ENCODE measurements at places on chromosomes 13 and 19.

- no peak for DNase-seq
These were observed 1648.0 kb downstream of the PCDH9 start for GRCh38 chr13:65582160-65582559.

- no peak for DNase-seq
These were observed 73.9 kb downstream of the GNG7 start for GRCh38 chr19:2628597-2628996.

DNA sequence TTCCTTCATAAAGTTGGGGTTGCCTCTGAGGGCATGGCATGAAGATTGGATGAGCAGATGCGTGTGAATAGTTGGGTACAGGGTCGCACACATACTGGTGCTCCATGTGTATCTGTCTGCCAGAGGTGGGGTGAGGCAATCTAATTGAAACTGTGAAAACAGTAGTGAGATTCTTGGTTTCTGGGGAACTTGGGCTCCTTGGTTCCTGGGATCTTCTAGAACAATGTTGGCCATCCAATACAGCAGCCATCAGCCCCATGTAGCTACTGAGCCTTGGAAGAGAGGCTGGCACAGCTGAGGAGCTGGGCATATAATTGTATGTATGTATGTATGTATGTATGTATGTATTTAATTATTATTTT, 616 bp downstream of the FCHO1 start:
- no peak for DNase-seq

- DNase-seq: no peak
These were observed 62.5 kb downstream of the RFX2 start for GRCh38 chr19:6047741-6048251.

DNA sequence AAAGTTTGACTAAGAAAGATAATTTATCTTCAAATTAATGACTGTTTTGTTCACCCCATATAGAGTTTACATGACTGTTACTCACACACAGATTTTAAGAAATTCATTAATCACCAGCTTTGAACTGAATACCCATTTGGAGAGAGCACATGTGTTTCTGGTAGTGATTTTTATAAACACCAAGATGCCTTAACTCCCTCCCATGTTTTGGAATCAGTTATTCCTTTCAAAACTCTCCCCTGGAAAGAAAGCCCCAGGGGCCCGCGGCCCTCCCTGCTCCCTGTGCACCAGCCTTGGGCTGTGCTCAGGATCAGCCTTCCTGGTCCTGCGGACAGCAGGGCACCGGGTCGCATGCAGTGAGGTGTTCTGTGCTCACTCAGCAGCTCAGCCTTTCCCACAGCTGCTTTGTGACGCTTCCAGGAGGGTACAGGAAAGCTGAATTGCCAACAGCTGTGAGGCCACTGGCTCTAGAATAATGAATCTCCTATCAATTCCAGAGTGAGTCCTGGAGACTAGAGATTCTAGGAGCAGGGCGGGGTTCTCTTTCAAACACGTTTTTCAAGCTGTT, 483.2 kb downstream of the EFNB2 start:
- no peak for DNase-seq

- no peak for DNase-seq
These were observed 586.7 kb upstream of the SGCG start for GRCh38 chr13:22594041-22594440.

- DNase-seq: peak; percentile 92
These were observed 2.2 kb upstream of the PLEKHG2 start for GRCh38 chr19:39410017-39410830.

DNA sequence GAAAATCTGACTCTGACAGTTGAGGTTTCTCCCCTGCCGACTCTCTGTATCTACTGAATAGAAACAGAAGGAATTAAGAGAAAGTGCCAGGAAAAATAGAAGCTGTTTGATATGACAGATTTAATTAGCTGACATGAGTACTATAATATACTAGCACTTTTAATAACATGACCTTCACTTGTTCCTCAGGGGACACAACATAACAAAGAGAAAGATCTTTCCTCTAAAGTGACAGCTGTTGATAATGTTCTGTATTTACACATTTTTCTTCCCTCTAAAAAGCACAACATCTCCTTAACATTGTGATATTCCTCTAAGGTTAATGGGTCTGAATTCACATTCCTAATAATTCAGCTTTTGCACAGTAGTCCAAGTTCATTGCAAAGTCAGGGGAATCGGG, 1136.0 kb downstream of the PCDH17 start:
- no peak for DNase-seq

- DNase-seq: no peak
These were observed 211.7 kb upstream of the STARD13 start for GRCh38 chr13:33497146-33497845.

DNA sequence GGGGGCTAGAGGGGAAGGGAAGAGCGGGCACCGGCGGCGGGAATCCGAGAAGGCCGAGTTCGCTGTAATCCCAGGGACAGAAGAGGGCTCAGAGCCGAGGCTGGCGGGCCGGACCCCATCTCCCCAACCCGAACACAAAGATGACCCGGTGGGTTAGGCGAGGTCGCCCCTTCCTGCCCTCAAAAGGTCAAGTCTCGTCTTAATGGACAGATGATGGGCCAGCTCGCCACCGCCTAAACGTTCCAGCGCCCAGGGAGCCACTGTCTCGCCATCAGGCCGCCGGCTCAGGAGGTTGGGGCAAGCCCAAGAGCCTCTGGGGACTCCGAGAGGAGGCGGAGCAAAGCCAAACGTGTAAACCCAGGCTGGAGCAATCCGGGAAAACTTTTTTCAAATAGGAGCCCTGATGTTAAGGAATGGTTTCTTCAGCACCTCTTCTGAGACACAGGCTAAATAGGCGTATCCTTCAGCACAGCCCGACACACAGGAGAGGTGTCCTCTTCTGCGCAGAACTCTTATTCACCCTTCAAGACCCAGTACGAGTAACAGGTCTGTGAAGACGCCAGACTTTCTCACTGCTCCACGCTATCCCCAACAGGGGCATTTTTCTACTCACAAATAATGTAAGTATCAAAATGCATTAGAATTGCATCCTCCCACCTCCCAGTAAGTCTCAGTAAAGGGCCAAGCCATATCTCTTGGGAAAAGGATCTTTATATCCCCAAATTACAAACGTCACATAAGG, 6.3 kb upstream of the POU4F1 start:
- no peak for DNase-seq

GRCh38 chr19:17520865-17521264, 9.4 kb downstream of the PGLS start:
- DNase-seq: no peak

GRCh38 chr19:53131727-53132126, 983 bp downstream of the ZNF415 start:
- no peak for DNase-seq

- no peak for DNase-seq
These were observed 1240.5 kb downstream of the UQCRFS1 start for GRCh38 chr19:27972291-27973040.

DNA sequence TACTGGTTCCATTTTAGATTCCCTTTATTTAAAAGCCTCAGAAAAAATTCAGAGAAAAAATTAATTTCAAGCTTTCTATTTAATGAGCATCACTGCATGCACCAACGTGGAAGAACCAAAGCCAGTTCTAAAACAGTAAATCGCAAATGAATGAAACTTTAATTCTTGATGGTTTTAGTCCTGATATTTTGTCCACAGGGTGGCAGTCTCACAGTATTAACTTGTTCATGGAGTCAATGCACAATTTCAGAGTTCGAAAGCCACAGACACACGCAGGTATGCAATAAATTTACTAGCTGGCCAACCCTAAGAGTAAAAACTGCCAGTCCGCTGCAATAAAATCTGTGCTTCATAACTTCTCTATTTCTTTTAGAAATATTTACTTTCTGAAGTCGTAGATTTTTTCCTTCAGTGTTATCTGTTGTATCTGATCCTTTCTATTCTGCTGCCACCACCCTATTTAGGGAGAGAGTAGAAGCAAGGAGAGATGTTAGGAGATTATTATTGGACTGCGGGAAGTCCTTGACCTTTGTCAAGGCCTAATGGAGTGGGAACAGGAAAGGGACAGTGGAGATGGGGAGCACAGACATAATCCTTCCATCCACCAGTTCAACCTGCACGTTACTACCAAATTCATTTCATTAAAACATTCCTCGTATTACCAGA, 7.0 kb upstream of the WBP4 start:
- no peak for DNase-seq

GRCh38 chr13:97109841-97110492, 112.2 kb upstream of the MBNL2 start:
- peak; percentile 94 for DNase-seq

DNA sequence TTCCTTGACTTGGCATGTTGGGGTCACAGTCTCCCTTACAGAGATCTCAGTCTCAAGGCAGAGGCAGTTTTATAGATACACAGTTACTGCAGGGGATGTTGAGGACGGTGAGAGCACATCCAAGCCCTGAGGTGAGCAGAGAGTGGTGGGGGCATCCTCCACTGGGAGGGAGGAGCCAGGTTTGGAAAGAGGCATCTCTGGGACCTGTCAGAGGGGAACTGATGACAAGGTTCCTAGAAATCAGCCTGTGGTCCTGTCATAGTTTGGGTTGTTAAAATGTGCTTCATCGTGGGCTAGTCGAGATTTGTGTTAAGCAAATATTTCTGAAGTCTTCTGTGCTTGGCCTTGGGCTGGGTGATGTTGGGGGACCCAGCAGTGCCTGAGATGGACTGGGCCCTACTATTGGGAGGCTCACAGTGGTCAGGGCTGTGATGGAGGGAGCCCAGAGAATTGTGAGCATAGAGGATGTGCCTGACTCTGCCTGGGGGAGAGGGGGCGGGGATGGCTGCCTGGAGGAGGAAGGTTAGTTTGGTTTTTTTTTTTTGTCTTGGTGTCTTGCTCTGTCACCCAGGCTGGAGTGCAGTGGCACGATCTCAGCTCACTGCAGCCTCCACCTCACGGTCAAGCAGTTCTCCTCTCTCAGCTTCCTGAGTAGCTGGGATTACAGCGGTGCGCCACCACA, 3.9 kb downstream of the SUPT5H start:
- DNase-seq: no peak

- no peak for DNase-seq
These were observed 14.6 kb downstream of the FRY start for GRCh38 chr13:32045982-32046785.

DNA sequence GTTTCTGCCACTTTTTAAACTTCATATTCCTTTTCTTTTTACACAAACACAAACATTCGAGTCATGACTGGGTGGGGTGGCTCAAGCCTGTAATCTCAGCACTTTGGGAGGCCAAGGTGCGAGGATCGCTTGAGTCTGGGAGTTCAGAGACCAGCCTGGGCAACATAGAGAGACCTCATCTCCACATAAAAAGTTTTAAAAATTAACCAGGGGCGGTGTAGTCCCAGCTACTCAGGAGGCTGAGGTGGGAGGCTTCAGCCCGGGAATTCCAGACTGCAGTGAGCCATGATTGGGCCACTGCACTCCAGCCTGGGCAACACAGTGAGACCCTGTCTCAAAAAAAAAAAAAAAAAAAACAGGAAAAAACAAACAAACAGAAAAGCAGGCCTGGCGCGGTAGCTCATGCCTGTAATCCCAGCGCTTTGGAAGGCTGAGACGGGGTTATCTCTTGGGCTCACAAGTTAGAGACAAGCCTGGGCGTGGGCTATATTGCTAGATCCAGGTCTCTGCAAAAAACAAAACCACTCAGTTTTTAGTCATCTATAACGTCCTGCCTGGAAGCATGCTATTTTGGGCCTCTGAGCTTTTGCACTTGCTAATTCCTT, 583 bp upstream of the BAX start:
- DNase-seq: no peak

DNA sequence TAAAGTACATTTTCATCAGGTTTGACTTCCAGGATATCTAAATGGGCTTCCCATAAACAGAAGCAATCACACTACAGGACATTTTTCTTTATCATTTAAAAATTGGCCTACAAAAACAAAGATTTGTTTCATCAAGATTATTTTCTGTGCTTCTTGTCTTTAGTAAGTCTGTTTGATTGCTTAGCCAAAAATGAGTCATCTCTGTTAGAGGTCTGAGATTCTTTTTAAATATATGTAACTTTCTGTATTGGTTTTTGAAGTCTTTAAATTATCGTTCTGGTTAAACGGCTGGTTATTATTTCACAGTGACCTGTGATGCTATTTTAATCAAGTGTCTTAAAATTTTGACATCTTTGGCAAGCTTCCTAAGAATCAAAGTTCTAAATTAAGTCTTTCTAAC, 62.7 kb downstream of the SLITRK1 start:
- no peak for DNase-seq

DNA sequence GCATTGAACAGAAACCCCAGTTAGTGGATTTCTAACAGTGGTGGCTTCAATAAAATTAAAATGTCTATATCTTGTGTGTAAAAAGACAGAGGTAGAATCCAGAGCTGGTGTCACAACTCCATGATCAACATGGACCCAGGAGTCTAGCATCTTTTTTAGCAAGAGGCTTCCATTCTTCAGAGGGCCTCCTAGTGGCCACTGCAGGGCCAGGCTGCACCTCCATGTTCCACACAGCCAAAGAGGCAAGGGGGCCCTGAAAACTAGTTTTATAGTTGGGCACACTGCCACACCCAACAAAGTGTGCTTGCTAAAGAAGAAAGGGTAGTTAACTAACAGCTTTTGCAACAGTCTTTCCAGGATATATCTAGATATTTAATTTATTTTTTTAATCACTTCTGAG, 12.9 kb downstream of the N4BP2L1 start:
- no peak for DNase-seq

- DNase-seq: no peak
These were observed 41.7 kb upstream of the UBL3 start for GRCh38 chr13:29892151-29892550.

- DNase-seq: no peak
These were observed 96.9 kb downstream of the TBC1D4 start for GRCh38 chr13:75384879-75385707.

DNA sequence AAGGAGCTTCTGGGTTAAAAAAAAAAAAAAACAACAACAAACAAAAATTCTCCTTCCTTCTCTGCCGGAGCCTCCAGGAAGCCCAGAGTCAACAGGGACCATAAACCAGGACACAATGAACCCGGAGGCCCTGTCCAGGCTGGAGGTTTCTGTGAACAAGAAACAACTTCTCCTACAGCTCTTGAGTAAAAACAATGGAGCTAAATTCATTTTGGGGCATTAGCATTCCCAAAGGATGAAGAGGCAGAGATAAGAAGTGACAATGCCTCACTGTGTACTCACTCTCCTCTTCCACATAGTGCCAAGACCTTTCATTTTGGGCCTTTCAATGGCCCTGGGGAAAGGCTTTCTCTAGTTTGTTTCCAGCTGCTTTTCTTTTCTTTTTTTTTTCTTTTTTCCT, 9.0 kb downstream of the RHPN2 start:
- DNase-seq: no peak

DNA sequence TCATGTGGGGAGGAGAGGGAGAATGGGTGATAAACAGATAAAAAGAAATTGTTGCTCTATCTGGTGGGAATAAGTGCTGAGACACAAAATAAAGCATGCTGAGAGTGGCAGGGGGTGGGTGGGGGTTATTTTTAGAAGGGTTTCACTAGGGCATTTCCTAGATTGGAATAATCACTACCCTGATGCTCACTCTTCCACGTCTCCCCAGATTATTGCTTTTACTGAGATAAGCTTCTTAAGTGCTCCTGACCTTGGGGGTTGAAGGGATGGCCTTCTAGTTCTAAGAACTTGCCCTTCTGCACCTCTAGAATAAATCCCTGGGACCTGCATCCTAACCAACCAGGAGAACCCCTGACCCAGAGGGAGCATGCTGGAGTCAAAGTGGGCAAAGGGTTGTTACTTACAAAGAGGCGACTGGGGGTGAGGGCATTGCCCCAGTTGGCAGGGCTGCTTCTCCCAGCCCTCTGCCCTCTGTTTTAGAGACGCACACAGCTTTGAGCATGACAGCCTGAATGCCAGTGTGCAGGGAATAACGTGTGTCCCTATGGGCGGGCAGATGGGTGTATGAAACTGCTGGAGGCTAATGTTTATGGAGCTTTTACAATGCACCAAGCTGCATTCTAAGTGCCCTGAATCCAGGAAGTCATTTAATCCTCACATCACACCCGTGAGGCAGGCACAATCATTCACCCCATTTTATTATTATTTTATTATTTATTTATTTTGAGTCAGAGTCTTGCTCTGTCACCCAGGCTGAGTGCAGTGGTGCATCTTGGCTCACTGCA, 743 bp downstream of the RDH8 start:
- DNase-seq: no peak

All from suprapubic skin (tissue), 4 donors.